ENCODE measurements at places on chromosomes 4 and X.

DNA sequence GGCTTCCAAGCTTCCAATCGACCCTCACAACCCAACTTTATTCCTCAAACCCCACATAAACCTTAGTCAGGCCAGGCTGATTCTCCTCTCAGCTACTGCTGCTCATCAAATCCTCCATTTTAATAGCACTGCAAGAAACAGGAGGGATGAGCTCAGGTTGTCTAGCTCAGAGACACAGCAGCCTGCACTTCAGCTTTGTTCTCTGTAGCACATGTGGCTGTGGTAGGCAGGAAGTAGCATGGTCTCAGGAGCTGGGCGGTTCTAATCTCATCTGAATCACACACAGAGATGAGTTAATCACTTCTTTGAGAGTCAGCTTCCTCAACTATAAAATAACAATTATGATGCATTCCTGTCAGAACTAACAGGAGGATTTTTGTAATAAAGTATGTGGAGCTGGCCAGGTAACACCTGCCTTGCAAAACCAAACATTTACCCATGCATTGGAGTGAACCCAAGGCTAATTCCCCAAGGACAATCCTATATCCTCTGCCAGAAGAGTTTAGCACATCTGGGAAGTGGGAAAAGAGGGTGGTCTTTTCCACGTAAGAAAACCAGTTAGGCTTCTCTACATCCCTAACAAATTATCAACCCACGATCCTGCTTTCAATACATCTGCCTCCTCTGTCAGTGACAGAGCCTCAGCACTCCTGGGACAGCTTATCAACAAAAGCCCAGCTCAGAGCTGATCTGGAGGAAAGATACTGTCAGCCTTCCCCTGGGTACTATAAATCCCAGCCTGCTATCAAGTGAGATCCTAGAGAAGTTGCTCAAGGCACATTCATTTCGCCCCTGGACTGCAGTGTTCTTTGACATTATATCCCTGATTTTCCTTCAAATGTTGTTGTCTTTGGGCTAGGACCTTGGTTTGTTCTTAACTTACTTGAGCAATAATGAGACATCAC lies 32.8 kb downstream of the ELOVL6 start:
- no peak for DNase-seq

DNA sequence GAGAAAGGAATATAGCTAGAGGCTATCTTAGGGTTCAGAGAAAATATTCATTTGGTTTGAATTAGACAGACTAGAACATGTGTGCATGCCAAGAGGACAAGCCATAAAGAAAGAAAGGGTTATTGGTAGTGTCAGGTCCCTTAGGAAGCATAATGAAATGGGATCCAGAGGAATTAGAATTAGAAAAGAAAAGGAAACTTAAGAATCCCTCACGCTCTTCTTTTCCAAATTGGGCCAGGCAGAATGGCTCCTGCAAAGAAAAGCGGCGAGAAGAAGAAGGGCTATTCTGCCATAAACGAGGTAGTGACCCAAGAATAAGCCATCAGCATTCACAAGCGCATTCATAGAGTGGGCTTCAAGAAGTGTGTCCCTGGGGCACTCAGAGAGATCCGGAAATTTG lies 4.9 kb upstream of the ABCG2 start:
- DNase-seq, result no peak

DNA sequence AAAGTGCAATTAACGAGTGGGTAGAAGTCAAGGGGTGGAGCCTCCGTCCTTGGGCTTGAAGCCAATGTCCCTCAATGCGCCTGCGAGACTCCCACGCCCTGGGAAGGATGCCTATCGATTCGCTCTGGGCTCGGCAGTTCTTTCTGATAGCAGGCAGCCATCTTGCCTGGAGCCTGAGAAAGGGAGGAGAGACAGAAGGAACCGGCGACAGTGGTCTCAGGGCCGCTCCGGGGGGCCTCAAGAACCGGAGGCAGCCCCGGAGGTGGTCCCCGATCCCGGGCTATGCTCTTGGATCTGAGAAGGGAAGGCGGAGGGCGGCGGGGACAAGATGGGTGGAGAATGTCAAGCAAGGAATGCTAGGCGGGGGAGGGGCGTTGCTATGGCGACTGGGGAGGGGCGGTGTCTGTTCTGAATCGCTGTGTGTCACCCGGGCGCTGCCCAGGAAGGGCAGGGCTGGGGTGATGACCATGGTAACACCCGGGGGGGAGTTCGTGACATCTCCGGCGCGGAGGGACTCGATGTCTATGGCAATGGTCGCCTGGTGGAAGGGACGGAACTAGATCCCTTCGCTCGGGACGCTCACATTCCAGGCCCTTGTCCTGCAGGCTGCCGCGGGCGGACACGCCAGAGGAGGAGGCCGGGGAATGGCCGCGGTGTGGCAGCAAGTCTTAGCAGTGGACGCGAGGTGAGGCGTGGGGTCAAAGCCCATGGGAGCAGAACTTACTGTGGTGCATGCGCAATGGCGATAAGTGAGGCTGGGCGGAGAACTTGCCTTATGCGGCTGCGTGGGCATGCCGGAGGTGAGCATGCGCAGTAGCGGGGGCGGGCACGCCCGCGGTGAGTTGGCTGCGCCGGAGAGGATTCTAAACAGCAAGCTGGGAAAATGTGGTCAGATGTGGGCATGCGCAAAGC lies at the start of gene WDR13:
Gene WDR13 (plus strand): TSS at position 140 of the 912 bp plus-strand sequence. CDS start 505 bp downstream, at position 645.
- DNase-seq, result no peak

DNA sequence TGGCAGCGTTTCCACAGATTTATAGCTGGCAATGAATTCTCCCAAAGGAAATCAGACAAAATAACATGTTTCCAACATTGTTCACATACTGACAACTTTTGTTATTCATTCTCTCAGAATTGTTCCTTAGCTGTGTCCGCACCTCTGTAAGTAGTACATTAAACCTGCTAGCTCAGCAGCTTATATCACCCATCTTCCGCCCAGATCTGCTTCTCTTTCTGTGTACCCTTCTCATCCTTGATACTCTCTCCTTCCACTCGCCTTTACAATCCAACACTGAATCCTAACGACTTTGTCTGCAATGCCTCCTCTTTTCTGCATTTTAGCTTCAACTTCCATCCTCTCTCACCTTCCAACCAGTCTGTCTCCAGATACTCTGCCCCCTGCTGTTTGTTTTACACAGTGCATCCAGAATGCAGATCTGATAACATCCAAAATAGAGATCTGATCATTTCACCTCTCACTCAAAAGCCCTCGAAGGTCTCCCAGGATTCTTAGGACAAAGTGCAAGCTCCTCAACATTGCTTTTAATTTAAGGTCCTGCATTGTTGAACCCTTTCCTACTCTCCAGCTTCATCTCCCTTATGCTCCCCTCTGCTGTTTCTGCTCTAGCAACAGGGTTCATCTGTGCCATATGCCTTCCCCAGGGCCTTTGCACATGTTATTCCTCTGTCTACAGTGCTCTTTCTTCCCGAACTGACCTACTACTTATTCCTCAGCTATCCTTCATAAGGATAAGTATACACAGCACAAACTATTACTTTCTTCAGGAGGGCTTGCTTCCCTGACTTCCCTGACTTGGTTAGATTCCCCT lies 67.3 kb upstream of the VBP1 start:
- DNase-seq, result no peak

DNA sequence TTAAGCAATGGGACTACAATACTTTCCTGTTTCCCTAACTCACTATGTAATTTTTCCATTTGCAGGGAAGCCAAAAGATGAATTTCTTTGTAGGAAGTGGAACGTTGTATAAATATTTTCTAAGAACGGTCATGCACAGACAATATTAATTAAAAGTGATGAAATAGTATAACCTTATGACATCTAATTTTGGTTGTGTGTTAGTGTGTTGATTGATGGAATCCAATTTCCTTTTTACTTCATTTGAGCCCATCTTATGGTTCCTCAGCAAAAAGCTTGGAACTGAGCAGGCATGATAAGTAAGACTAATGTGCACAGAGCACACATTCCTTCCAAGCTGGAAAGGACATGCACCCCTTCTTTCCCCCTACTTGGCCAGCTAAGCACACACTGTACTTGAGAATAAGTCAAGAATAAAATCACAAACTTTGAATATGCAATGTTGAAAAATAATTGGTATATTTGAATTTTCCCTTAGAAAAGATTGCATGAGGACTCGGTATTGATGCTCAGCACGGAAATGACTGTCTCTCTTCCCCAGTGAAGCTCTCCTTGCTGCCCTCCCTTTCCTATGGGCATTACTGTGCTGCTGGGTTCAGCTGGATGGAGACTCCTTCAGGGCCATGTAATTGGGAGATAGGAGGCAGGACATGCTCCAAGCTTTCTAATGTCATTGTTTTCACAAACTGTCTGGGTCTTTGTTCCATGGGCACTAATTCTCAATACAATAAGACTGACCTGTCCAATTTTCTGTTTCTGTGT lies 19.2 kb upstream of the PDLIM3 start:
- no peak for DNase-seq

DNA sequence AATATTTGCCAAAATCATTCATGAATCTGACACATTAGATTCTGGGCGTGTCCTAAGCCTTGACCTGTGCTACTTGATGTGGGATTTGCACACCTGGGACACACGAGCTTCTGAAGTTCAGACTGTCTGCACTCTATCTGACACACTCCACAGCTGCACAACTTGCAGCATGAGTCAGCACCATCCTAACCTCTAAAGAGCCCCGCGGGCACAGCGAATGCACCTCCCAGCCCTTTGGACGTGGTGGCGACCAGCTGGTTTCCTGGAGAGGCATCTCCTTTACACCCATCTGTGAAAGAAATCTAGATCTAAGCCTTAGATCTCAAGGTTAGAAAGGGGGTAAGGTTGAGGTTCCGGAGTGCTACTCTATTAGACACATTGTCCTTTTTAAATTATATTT lies 69.2 kb downstream of the SORBS2 start:
- no peak for DNase-seq

DNA sequence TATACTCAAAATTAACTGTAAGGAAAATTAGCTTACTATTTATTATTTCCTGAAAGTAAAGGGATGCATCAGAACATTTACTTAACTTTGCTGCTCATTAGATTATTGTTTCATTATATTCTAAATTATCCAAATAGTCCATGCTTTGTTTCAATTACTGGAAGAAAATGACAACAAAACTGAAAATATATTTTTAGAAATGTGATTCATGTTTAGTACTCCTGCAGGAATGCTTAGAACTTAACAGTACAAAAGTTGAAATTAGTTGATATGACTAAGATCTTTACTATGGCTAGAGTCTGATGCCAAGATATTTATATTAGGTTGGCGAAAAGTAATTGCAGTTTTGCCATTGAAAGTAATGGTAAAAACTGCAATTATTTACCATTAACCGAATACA lies 660.5 kb upstream of the PABPC4L start:
- DNase-seq, result no peak

- DNase-seq, result no peak
Observed at GRCh38 chr4:3662516-3662915, 103.7 kb upstream of the ADRA2C start.

DNA sequence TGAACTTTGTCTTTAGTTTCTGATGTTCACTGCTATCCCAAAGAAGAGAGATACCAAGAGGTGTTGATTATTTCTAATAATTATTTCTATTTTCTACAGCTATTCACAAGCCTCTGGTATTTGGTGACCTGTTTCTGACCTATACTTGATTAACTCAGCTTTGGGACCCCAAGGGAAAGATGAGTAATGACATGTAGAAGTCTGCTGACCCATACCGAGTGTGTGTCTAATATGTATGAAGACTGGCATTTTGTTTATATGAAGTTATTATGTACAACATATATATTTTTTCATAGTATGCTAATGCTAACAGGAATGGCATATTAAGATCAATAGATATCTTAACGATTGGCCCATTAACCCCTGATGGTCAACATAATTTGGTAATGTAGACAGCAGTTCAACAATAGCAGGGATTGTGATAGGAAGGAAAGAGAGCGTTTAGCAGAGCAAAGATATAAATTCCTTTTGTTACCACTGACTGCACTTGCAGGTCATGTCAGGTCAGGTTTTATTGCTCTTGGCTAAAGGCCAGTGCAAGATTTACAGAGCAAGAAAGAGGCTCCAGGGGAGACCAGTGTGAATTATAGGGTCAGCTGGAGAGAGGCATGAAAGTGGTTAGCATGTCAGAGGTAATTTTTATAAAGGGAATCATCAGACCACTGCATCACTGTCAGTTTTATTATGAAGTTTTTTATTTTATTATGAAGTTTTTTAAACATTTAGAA lies 94.7 kb upstream of the DIPK2B start:
- peak; percentile 31 for DNase-seq

GRCh38 chr4:36310216-36310615 lies 28.8 kb downstream of the DTHD1 start:
- no peak for DNase-seq

- DNase-seq, result no peak
Observed at GRCh38 chr4:104138116-104138515, 356.6 kb downstream of the CXXC4 start.

GRCh38 chrX:12843061-12843667 lies 23.7 kb upstream of the TLR7 start:
- no peak for DNase-seq

All from epithelial cell of proximal tubule (primary cell).